ENCODE measurements at places on chromosomes 11 and 22.

DNA sequence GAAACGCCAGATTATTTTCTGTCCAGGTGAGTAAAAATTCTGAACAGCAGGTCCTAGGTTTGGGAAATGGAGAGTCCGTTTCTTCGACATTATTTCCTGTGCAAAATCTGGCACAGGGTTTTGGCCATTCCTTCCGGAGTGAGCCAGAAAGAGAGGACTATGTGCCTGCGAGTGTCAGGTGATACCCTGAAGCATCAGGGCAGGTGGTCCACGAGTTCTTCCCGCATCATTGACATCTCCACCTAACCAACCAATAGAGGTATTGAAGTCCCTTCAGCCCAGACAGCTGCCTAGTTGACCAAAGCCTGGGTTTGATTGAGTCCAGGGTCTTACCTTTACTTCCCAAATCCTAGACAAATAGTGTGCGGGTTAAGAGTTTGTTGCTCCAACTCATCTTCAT, 808 bp downstream of the SNAP29 start:
- DNase-seq: no peak

GRCh38 chr11:47413351-47413750, 5.0 kb downstream of the SLC39A13 start:
- no peak for DNase-seq

DNA sequence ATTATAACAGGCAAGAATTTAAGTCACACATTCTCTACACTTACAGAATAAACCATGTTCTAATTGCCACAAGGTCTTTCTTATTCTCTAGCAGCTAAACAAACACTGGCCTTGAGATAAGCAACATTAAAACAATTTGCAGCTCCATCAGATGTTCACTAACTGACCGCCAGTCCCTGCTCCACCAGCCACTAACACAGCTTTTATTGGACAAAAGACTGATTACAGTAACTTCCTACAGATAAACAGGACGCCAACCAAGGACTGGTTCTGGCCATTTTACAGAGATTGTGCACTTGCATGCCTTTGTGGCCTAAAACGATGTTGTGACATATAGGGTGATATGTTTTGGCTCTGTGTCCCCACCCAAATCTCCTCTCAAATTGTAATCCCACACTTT, 388.9 kb upstream of the LRRC4C start:
- no peak for DNase-seq

DNA sequence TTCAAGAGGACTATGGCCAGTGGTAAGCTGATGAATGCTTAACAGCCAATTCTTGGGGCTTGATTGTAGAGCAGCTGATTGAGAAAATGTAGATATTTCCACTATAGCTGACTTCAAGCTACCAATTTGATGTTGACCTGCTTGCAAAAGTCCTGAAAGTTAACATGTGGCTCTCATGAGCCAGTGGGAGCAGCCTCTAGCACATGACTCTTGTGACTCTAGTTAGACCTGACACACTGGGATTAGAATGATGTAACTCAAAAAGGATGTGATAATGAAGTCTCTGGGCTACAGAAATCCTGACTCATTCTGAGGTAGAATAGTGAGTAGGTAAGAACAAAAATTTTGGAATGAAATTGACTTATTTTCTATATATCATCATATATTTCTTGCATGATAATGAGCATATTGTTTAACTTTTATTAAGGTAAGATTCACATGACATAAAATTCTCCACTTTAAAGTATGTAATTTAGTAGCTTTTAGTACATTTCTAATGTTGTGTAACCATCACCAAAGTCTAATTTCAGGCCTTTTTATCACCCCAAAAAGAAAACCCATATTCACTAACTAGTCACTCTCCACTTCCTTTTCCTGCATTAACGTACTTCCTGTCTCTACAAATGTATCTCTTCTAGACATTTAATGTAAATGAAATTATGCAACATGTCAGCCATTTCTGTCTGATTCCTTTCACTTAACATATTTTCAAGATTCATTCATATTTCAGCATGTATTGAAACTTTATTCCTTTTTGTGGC, 16.1 kb upstream of the OR52H1 start:
- no peak for DNase-seq

DNA sequence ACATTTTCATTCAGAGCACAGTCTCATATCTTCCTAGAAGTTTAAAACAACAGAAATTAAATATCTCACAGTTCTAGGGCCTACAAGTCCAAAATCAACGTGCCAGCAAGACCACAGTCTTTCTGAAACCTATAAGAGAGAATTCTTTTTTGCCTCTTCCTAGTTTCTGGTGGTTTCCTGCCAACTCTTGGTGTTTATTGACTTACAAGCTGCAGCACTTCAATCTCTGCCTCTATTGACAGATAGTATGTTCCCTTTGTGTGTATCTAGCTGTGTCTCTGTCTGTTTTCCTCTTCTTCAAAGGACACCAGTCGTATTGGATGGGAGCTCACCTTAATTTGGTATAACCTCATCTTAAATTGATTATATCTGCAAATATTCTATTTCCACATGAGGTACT, 347.5 kb downstream of the DCDC1 start:
- DNase-seq: no peak

GRCh38 chr11:12761029-12761428, 86.8 kb downstream of the TEAD1 start:
- no peak for DNase-seq
